CD4-positive, alpha-beta memory T cell (primary cell): ENCODE measurements at places on chromosomes 5 and 9. TPM values are rescaled to one million over a fixed set of nuclear protein-coding genes. Genes with fewer than 3 reads are reported as not detected.

DNA sequence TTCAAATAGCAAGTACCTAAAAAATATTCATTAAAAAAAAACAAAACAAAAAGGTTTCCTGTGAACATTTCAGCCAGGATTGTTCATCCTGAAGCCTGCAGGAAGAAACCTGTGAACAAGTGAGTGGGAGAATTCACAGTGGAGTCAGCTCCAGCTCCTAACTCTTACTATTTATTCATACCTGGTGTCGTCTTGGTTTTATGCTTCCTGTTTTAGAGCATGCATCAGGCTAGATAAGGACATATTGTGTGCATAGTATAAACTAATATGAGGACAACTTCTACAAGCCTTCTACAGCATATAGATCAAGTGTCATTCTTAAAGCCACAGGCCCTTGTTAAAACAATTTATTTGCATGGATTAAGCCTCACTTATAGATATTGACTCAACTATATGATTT, 169.9 kb downstream of the EFNA5 start:
- DNase-seq: no peak

GRCh38 chr9:93065135-93065720, 6.7 kb downstream of the SUSD3 start:
- DNase-seq: no peak

Gene SPINK7
- not detected for polyA plus RNA-seq

Gene CTXN3
- not detected for polyA plus RNA-seq

DNA sequence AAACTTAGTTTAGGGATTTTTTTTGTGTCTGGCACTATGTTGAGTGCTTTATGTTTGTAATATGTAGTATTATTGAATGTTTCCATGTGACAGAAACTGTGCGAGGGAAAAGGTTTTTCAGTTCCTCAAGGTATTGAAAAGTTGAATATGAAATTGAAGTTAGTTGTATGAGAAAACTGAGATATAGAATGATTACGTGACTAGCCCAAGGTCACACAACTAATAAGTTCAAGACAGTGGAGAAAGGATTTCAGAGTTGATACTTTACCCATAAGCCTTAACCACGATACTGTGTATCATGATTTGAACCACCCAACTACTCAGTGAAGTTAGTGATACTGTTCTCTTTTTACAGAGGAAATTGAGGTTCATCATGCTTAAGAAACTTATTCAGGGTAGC, 5.7 kb downstream of the NIPBL start:
- no peak for DNase-seq
